Stimulated activated CD8-positive, alpha-beta memory T cell treated with anti-CD3 and anti-CD28 coated beads, Interleukin-7, amount 100 ng/mL, for 4 hours (primary cell): ENCODE measurements at places on chromosomes 4 and X.

DNA sequence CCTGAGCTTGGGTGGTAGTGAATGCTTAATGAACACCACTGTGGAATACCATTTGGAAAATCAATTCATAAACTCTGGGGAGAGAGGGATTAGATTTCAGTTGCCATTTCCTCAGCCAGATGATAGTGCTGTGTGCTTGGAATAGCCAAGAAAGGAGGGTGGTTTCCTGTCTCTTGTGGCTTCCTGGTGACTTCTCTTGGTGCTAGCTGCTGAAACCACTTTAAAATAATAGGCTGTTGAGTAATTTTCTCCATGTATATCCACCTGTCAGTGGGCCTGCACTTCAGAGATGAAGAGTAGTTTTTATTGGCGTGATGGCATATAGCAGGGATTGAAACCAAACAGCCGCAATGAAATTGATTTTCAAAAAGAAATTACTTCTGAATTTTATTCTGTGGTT lies 11.8 kb downstream of the EDA start:
- no peak for DNase-seq

DNA sequence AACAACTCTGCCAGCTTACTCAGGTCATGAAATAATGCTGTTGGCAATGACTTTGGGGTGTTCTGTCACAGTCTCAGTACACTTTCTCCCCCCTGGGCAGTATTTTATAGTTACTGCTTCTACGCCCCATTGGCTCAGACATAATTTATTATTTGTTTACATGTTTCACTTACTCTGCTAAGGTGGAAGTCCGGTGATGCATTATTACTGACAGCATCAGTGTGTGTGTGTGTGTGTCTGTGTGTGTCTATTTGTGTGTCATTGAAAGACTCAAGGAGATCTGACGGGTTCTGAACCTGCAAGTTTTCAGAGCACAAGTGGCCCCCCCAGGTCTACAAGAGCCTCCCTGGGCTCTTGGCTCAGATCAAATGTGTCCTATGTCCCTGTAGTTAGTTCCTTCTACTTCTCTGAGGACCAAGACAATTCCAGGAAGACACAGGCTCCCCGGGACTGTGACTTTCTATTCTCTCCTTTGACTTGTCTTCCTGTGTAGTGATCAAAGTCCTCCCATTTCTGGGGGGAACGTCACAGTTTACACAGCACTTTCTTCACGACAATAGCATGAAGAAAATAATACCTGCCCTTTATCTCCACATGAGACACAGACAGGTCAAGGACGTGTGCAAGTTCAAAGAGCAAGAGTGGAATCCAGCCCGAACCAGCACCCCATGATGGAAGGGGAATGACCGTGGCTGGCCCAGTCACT lies 283.7 kb upstream of the GATB start:
- DNase-seq = no peak

DNA sequence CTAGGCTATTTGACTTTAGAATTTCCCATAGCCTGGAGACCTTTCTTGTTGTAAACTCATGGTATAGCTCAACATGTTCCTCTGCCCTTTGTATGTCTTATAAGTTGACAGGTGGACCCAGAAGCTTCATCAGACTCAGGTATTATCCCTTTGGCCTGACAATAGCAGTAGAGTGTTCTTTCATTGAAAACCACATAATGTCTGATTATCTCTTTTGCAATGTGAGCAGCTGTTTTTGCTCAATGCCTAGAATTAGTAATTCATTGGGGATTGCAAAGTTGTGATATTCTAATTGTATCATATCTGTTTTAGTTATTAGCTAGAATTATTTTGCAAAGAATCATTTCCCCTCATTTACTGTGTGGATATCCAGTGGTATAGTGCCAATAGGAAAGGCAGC lies 27.5 kb downstream of the TBC1D19 start:
- DNase-seq = no peak

DNA sequence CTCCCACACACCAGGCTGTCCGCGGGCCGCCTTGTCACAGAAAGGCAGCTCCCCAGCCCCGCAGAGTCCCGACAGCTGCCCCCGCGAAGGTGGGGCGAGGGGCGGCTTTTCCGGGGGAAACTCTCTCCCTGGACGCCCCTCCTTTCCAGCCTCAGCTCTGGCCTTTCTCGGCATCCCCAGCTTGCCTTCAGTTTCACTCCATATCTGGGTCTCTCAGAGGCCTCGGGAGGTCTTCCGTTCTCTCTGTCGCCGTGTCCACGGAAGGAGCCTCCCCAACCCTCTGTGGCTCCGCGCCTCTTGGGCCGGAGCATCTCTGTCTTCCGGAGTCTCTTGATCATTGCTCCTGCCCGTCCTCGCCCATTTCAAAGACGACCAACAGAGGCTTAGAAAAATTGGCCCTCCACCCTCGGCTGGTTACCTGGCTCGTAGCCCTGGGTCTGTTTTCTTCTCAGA lies 6.1 kb upstream of the MSX1 start:
- DNase-seq = no peak

DNA sequence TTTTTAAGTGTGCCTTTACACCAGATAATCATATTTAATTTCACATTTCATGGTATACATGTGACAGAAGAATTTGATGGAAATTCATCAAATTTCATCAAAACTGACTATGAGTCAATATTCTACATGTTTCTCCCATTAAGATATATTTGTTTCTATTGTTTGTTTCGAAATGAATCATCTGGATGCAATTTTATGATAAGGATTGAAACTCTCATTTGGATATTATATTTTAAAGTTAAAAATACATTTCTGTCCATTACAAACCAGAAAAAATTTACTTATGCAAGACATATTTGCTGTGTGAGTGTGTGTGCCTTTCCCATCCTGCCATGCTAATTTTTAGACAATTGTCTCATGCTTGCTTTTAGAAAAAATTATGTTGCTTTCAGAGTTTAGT lies 52.2 kb downstream of the SULT1B1 start:
- no peak for DNase-seq

DNA sequence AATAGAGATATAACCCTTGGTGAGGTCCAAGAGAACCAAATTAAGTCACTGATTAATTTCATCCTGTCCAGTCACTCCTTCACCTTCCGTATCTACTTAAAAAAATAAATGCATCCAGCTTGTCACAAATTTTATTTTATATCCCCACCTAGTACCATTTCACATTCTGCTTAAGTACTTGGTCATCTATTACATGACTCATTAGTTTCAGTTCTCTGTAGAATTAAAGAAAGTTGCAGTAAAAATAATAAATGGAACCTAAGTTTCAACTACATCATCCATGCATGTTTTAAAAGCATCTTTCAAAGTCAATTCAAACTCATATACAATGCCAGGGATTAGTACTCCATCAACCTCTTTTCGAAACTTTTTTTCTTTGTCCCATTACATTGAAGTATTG lies 130.2 kb downstream of the SH2D1A start:
- DNase-seq = no peak

- DNase-seq = no peak
Measured at GRCh38 chr4:181420950-181421349, 822.3 kb upstream of the TENM3 start.

DNA sequence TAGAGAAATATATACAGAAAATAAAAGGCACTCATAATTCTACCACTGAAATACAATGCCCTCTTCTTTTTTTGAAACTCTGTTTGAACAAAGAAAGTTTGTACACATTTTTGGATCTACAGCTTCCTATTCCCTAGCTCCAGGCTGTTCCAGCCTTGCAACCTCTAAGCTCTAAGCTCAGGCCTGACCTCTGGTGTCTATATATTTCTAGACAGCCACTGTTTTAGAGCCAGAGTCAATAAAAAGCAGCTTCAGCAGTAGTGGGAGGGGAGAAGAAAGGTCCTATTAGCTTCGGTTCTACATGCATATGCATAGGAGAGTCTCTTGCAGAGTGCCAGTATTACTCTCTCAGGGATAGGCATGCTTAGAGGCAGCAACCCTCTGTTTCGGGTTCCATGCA lies 39.7 kb downstream of the CLDN2 start:
- DNase-seq = no peak

DNA sequence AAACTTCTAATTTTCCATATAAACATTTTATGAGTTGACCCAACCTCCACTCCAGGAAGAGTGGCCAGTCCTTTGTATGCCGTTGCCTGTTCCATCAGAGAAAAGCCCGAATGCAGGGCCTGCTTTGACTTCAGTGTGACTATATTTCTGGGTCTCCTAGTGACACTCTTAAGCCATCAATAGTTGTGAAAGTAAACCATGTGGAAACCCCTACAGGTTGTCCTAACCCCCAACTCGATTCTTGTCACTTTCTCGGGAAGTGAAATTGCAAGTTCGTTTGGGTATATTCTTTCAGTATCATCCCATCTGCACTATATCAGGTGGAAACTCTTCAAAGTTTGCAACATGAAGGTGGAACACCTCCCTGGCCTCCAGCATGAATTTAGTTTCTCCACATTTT lies 52.8 kb downstream of the EFHC2 start:
- no peak for DNase-seq

DNA sequence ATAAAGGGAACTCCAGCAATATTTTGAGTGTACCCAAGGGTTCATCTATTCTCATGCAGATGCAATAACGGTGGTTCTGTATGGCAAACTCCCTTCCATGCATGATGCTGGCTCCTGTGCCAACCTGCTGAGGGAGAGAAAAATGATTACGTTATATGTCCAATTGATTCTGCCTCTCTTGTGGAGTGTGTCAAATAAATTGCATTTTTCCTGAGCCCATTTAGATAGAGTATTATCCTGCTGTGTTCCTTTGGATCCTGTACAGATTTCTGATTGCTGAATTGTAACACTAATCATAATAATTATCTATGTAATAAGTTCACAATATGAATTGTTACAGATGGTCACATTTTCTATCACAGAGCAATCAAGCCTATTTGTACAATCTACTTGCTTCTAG lies 821.7 kb downstream of the C4orf33 start:
- DNase-seq = no peak

DNA sequence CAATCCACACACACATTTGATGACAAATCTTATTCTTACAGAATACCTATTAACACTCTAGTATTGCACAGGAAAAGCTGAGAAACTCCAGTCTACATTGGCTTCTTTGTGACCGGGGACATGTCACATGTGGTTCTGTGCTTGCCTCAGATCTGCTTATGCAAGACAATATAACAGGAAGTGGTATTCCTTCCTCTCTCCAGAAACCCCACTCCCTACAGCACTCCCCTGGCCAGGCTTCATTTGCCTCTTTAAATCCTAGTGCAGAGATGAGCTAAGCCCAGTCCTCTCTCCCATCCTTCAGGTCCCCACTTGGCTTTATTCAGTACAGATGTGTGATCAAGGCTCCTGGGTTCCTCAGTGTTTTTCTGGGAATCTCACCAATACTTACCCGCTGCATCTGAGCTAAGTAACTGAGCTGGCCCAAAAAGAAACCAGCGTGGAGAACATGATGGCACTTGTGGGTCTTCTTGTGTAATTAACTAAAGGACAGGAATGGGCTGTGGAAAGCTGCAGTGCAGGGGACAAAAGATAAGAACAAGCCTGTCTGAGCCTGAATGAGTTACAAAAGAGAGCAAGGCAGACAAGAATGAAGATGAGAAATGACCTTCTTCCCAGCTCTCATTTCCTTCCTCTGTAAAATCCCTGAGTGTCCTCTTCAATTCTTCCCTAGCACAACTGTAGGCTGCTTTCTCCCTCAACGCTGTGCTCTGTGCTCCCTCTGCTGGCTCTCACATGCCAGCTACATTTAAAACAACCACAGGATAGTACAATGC lies 105.6 kb downstream of the HNRNPD start:
- peak; percentile 8 for DNase-seq

DNA sequence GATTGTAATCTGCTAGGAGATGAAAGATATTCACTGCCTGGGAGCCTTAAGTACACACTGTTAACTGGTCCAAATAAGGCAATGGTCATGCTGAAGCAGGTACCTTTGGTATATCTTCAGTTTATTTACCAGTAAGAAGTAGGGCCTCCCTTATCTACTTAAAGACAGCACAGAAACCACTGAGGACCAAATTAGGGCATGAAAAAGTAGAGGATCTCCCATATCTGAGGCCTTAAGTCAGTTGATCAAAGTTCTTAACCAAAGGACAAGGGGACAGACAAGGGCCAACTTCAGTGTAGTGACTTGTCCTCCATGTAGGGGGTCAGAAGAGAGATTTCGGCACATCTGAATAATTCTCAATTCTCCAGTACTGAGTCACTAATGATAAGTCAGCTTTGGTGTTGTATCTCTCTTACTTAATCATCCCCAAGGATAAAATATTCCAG lies 59.1 kb downstream of the AMELX start:
- DNase-seq = no peak

DNA sequence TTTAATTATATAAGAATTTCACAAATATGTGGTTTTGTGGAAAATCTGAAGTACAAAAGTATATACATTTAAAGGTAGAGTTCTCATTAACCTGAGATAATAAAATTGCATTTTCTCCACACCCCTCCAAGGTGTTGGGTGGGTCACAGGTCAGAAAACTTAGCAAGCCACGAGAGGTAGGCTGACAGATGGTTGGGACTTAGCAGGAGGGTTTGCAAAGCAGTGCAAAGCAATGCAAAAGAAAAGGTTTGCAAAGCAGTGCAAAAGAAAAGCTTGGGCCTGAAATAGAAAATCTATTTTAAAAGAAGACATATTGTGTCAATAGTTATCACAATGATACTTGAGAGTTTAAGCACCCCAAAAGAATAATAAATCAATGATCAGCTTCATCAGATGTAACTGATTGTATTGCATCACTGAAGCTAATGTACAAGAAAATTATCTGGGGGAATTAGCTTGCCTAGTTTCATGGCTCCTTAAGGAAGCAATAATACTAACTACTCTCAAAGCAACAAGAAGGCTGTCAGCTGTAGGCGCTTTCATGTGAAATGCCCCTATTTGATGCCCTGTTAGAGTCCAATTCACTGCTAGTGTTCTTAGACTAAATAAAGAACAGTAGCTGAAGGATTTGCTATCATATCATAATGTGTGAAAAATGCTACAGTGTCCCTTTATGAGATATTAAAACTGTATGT lies 319.5 kb downstream of the KCNIP4 start:
- DNase-seq = no peak

DNA sequence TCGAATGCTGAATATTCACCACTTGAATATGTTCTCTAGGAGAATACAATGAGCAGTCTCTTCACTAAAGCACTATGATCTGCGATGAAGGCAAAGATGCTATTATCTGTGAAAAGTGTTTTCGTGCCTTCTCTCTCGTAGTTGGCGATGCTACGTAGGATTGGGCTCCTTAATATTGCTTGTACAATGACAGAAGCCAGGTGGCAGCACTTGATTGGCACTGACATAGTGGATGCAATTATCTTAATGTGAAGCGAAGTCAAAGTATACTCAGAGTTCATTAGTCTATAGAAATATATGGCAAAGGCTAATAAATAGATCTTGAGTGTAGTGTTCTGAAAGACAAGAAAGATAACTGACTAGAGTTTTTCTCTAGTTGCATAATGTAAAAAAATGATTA lies 1135.7 kb upstream of the AGA start:
- DNase-seq = no peak

GRCh38 chr4:144614850-144615585 lies 30.9 kb upstream of the HHIP start:
- no peak for DNase-seq

GRCh38 chr4:73259571-73260090 lies 1.0 kb upstream of the ANKRD17 start:
- no peak for DNase-seq

DNA sequence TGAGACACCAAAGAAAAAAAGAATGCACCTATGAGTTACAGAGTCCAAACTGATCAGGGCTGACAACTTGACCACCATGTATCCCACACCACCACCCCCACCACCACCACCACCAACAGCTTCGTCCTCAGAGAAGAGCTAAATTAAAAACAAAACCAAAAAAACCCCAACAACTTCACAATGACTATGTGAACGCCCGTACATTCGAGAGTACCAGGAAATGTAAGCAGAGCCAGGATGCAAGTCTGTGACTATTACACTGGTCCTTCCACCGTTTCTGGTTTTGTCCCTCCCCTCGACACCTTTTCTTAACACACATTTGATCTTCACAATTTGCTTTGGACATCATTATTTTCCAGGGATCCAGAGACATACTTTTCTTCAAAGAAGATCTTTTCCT lies 51.0 kb downstream of the WFS1 start:
- DNase-seq = no peak
